ENCODE measurements at places on chromosomes 3 and 15.

DNA sequence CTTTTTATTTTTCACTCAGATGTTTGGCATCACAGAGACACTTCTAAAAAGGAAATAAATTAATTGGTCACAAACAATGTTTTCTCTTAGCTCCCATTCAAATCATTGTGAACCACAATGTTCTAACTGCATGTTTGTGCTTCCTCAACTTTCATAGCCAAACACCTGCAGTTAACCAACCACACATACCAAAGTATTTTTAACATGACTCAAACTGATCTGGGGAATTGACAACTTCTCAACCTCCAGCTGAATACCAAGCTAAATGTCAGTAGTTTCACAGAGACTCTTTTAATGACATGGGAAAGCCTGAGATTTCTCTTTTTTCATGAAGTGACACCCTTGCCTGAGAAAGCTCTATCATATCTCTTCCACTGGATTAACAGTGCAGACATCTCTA lies 217.9 kb upstream of the MME start:
- no peak for DNase-seq

- DNase-seq, result no peak
Measured at GRCh38 chr3:27625864-27626263, 96.3 kb downstream of the EOMES start.

- no peak for DNase-seq
Measured at GRCh38 chr15:80530737-80531365, 126.7 kb downstream of the ARNT2 start.

- DNase-seq, result peak; percentile 74
Measured at GRCh38 chr15:90400759-90401314, 12.8 kb downstream of the IQGAP1 start.

DNA sequence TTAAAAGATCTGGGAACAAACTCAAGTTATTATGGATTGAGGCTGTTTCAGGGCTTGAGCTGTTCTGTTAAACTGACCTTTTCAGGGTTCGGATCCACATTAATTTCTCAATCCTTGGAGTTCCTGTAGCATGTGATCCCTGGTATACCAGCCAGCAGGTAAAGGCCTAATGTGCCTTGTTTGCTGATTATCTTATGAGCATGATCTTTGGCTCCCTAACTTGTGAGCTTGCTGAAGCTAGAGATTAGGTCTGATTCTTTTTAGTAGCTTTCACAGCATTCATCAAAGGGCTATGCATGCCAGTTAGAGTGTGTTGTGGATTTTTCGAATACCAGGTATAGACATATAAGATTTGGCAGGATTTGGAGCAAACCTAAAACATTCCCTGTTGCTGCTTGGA lies 10.3 kb downstream of the CORO2B start:
- DNase-seq, result no peak

- no peak for DNase-seq
Measured at GRCh38 chr3:127056281-127056680, 73.4 kb downstream of the PLXNA1 start.

- no peak for DNase-seq
Measured at GRCh38 chr3:27545061-27545460, 60.9 kb upstream of the SLC4A7 start.

- no peak for DNase-seq
Measured at GRCh38 chr15:78931439-78932257, 13.2 kb downstream of the CTSH start.

GRCh38 chr3:177331203-177331835 lies 134.0 kb upstream of the TBL1XR1 start:
- no peak for DNase-seq

- DNase-seq, result no peak
Measured at GRCh38 chr3:14113965-14114635, 10.6 kb downstream of the CHCHD4 start.

DNA sequence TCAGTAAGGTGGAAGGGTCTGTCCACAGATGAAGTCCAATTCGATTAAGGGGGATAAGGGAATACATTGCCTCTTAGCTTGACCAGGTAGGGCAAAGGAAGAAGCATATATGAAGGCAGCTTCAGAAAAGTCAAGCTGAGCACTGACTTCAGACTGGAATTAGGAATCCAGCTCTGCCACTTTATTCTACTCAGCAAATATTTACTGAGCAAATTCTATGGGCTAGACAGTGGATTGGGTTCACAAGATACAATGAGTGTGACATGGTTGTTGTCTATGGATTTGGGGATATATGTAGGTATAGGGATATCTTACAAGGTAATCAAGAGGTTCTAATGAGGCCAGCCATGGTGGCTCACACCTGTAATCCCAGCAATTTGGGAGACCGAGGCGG lies 526 bp downstream of the ADIPOQ start:
- no peak for DNase-seq

DNA sequence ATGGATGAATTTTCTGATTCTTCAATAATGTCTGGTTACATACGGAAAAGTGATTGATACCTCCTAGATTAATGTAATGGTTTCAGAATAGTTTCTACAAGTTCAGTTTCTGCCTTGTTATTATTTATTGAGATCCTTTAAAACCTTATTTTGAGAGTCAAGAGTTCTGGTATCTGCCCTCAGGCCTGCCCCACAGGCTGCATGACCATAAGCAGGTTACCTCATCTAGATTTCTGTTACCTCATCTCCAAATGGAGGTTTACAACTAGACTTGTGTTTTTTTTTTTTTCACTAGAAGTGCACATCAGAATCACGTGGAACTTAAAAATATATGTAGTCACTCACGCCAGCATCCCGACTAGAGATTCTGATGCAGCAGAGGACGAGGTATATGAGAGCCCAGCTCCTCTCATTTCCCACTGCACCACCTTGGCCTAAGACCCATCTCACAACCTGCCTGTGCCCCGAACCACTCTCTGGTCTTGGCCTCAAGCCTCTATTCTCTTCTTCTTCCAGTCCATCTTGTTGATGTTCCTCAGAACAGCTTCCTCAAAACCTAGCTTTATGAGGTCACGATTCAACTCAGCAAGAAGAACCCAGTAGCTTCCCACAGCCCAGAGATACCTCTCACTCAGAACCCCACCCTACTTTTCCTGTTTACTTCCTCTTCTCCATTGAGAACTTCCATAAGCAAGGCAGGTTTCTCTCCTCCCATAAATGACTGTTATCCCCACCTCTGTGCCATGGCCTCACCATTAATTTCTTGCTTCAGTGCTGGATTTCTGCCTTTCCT lies 353.4 kb downstream of the CHST2 start:
- DNase-seq, result no peak

DNA sequence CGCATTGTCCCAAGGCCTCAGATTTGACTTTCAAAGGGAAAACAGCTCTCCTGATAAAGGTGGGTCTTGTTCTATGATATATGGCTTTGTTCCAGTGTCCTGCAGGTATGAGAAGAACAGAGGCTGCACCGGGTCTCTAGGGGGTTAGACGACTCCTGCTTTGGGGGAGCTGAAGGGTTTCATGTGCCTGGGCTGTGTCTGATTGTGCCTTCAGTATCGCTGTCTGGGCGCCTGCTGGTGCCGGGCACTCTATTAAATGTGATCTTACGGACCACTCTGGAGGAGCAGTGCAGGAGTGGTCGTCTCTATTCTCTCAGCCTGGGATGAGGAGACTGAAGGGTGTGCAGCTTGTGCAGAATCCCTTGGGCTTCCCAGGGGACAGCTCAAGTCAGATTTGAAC lies 16.0 kb downstream of the PAQR5 start:
- DNase-seq, result no peak

GRCh38 chr3:43606284-43606683 lies 15.5 kb downstream of the ANO10 start:
- DNase-seq, result no peak

DNA sequence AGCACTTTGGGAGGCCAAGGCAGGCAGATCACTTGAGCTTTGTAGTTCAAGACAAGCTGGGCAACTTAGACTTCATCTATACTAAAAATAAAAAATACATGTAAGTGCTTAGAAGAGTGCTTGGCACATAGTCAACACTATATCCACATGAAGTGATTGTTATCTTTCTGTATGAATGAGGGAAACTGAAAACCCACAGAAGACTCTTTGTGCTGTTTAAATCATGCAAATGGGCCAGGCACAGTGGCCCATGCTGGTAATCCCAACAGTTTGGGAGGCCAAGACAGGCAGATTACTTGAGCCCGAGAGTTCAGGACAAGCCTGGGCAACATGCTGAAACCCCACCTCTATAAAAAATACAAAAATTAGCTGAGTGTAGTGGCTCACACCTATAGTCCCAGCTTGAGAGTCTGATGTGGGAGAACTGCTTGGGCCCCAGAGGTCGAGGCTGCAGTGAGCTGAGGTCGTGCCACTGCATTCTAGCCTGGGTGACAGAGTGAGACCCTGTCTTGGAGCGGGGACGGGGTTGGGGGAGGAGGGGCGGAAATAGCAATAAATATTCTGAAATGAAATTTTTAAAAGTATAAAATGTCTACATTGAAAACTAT lies 129.7 kb downstream of the NR2E3 start:
- no peak for DNase-seq

DNA sequence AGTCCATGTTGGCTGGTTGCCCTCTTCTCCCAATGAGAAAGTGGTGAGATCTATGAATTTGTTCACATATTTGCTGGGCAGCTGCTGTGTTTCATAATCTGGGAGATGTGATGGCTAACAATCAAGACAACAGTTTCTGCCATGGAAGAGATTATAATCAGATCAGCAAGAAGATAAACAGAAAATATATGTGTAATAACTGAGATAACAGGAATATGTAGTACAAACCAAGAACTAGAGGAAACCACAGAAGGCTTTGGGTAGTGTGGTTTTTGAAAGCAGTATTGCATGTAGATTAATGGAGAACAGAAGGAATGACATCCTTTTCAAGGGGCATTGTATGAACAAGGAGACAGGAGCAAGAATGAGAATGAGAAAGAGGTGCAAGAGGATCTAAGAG lies 12.2 kb upstream of the CSTA start:
- no peak for DNase-seq

DNA sequence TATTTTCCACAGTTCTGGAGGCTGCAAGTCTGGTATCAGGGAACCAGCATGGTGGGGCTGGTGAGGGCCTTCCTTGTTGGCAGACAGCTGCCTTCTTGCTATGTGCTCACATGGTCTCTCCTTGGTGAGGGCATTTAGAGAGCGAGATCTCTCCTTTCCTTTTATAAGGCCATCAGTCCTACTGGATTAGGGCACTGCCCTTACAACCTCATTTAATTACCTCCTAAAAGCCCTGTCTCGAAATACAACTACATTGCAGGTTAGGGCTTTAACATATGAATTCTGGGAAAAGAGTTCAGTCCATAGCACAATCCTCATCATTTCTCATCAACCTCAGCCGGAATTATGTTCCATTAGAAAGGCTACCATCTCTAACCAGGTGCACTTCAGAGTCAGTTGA lies 21.9 kb downstream of the ISL2 start:
- DNase-seq, result no peak

- no peak for DNase-seq
Measured at GRCh38 chr15:76107169-76107568, 47.4 kb downstream of the TMEM266 start.

DNA sequence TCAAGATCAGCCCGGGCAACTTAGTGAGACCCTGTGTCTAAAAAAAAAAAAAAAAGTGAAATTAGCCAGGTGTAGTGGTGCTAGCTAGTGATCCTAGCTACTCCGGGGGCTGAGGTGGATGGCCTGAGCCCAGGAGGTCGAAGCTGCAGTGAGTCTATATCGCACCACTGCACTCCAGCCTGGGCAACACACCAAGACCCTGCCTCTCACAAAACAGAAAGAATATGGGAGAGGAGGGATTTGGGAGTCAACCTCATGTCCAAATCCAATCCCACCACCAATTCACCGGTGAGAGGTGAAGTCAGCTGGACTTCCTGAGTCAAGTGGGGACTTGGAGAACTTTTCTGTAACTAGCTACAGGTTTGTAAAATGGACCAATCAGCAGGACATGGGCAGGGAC lies 80.5 kb upstream of the MFGE8 start:
- no peak for DNase-seq

DNA sequence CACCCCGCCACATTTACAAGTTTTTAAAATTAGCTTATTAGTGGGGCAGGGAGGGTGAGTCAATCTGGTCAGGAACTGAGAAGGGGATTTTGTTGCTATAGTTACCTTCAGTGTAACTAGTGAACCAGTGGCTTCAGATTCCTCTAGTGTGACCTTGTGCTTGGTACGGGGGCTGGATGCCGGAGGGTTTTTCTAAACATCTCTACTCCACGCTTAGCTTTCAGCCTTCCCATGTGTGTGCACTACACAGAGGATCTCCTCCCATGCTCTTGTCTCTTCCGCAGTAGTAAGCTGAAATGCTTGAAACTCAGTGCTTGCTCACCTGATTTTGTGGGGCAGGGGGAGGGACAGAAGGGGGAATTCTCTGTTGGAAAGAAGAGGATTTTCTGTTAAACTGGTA lies 67.9 kb upstream of the AKAP13 start:
- no peak for DNase-seq

DNA sequence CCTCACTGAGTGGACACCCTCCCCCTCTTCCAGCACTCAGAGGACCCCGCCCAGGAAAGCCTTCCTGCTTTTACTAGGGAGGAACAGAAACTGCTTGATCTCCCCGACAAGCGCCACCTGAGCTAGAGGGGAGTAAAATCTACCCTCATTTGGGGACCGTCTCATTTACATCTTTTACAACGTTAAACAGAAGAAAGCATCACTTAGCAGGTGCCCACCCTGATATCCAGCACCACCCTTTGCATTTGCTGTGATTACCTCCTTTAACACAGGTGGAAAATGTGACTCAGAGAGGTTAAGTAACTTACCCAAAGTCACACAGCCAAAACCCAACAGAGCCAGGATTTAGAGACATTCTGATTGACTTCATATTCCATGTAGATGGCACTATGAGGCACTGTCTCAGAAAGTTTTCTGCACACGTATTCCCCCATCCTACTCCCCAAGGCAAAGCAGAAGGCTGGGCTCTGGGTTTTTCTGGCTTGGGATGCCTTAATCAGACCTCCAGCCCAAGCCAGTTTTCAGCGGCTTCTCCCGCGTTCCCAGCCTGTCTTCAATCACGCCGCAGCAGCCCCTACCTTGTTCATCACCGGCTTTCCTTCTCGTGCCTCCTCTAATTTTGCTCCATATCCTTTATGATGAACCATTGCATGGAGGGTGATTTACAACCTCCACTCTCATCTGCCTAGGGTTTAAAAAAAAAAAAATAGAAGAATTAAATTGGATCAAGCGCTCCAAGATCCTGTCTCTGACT lies 314.6 kb upstream of the PROK2 start:
- DNase-seq, result no peak

- DNase-seq, result no peak
Measured at GRCh38 chr3:107589454-107589853, 66.7 kb downstream of the BBX start.

- no peak for DNase-seq
Measured at GRCh38 chr3:17911986-17912760, 169.7 kb upstream of the TBC1D5 start.

DNA sequence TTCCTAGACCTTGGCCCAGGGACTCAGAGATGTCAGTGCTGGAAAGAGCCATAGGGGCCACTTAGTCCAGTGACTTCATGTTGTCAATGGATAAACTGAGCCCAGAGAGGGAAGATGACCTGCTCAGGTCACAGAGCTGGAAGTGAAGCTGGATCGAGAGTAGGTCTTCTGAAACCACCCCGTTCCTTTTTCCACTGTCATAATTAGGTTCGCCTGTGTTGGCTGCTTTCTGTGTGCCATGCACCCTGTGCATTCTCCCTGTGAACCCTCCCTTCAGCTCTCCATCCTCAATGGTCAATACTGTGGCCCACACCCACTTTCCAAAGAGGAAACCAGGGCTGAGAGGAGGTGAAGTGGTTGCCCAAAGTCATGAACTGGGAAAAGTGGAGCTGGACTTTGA lies 74.8 kb downstream of the CCR1 start:
- no peak for DNase-seq

- DNase-seq, result no peak
Measured at GRCh38 chr3:78792733-78793132, 975.1 kb downstream of the ROBO1 start.

GRCh38 chr3:76866729-76867408 lies 173.0 kb upstream of the ROBO2 start:
- DNase-seq, result no peak
